ENCODE measurements at places on chromosomes 16 and 17.
A peak's percentile ranks its signal among the peaks of the same experiment; 100 is the strongest.

- H3K27ac ChIP-seq, result no peak overlapping the region
- no peaks in the 10 kb centered on the region for H3K27me3 ChIP-seq
- H3K4me1 ChIP-seq, result peaks cover 25% of the 10 kb centered on the region
- H3K36me3 ChIP-seq, result no peaks in the 10 kb centered on the region
- no peak for DNase-seq
- no peak overlapping the region for H3K4me3 ChIP-seq
These were observed 11.0 kb upstream of the ITGB3 start for GRCh38 chr17:47242648-47243047.

GRCh38 chr17:80491478-80492342 lies 15.3 kb upstream of the NPTX1 start:
- no peak overlapping the region for H3K27ac ChIP-seq
- H3K36me3 ChIP-seq, result no peaks in the 10 kb centered on the region
- no peak overlapping the region for H3K4me3 ChIP-seq

DNA sequence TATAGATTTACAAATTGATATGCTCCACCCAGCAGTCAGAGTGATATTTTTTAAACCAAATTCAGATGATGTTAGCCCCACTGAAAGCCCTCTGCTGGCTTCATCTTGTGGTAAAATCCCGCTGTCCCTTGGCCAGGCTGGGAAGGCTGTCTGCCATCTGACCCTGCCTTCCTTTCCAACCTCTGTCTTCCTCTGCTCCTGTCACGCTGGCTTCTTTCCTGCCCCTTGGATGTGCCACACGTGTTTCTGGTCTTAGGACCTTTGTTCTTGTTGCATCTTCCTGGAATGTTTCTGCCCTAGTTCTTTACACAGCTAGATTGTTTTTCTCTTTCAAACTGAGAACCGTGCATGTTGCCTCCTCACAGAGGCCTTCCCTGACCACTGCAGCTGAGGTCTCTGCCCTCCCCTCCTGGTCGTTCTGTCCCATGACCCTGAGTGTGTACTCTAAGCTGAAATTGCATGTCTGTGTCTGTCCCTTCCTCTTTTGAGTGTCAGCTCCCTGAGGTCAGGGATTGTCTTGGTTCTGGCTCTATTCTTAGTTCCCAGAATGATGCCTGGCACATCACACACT lies 11.4 kb downstream of the NT5M start:
- no peaks in the 10 kb centered on the region for H3K36me3 ChIP-seq
- no peak for DNase-seq
- no peak overlapping the region for H3K4me3 ChIP-seq
- H3K27ac ChIP-seq, result no peak overlapping the region
- H3K4me1 ChIP-seq, result no peaks in the 10 kb centered on the region

- no peak overlapping the region for H3K4me3 ChIP-seq
- peak overlapping the region; percentile 0 for H3K27ac ChIP-seq
- no peak for DNase-seq
- H3K4me1 ChIP-seq, result no peaks in the 10 kb centered on the region
These were observed 15.5 kb downstream of the MAP1LC3B start for GRCh38 chr16:87407511-87408112.
